GM10248 (cell line): ENCODE measurements at places on chromosomes 4 and X.

- DNase-seq, result no peak
Observed at GRCh38 chr4:8274765-8275547, 5.4 kb downstream of the HTRA3 start.

DNA sequence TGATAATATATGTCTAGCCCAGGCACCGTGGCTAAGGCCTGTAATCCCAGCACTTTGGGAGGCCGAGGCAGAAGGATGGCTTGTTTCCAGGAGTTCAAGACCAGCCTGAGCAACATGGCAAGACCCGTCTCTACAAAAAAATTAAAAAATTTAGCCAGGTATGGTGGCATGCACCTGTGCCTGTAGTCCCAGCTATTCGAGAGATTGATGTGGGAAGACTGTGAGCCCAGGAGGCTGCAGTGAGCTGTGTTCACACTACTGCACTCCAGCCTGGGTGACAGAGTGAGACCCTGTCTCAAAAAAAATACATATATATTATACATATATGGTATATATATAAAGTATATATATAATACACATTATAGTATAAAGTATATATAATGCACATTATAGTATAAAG lies 162.0 kb upstream of the MAB21L2 start:
- DNase-seq, result no peak

GRCh38 chr4:86152454-86152853 lies 207.4 kb downstream of the MAPK10 start:
- no peak for DNase-seq

DNA sequence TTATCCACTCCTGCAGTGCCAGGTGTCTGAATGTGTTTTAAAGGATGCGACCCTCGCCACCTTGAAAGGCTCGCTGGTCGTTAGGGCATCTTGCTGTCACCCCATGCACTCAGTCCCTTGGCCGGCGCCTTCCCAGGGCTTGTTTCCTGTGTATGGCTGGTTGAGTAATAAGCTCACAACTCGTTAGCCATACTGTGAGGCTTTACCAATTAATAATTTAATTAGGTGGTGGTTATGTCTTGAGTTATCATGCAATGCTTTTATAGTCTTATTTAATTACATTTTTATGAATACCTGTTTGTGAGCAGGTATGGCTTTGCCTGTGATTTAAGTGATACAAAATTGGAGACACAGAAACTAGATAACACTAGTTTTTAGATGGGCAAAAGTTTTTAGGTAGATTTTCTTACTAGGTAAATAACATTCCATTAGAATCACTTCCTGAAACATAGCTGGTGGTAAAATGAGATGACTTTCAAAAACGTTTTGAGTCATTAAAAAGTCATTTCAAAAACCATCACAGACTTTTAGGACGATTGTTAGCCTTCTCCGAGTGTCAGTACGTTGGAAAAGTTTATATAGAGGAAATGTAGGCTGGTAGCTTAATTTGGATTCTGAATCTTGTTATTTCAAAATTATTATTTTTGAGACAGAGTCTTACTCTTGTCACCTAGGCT lies 18.2 kb downstream of the PTTG2 start:
- DNase-seq, result no peak

DNA sequence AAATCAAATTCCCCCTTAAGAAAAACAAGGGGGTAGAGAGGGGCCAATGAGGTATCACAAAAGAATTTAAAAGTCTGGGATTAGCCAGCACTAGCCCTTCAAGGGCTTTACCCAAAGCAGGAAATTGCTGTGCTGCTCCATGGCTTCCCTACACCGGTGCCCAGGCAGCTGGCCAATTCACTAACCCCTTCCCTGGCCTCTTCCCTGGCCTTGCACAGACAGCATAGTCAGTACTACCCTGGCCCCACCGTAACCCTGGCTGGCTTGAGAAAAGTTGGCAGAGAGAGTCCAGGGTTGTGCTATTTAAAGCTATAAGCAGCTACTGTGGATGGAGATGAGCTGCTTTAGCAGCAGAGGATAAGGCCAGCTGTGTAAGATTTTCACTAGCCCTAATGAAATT lies 43.1 kb downstream of the ADAMTS3 start:
- DNase-seq, result no peak

DNA sequence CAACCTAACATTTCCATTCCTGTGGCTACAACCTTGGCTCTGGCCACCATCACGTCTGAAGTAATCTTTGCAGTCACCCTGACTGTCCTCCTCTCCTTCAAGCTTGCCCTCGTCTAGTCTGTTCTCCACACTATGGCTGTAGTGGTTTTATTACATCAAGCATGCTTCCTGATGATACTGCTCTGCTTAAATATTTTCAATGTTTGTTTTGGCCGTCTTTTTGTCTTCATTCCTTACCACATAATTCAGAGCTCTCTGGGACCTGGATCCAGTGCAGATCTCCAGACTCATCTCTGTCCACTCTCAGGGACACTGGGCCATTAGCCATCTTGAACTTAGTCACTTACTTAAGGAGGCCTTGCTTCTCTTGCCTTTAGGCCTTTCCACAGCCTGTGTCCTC lies 27.7 kb upstream of the FREM3 start:
- DNase-seq, result no peak

- DNase-seq, result no peak
Observed at GRCh38 chrX:121258545-121258944, 211.1 kb downstream of the GLUD2 start.

DNA sequence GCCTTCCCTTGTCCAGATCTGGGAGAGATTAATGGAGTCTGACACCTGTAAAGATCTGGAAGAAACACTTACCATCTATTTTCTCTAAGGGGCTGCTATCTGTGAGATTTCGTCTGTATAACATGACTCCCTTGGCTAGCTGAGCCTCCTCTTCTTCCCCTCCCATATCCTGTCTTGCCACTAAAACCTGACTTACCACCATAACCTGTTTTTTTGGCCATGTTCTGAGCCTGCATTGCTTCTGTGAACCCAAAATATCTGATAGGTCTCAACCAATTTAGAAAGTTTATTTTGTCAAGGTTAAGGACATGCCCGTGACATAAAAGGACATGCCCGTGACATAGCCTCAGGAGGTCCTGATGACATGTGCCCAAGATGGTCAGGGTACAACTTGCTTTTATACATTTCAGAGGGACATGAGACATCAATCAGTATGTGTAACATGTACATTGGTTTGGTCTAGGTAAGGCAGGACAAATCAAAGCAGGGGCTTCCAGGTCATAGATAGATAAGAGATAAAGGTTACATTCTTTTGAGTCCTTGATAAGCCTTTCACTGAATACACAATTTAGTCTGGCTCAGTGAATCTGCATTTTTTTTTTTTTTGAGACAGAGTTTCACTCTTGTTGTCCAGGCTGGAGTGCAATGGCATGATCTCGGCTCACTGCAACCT lies 11.4 kb downstream of the MGST2 start:
- DNase-seq, result no peak

- DNase-seq, result no peak
Observed at GRCh38 chr4:178165251-178165950, 723.2 kb upstream of the AGA start.

GRCh38 chr4:2436301-2436700 lies 17.5 kb downstream of the CFAP99 start:
- DNase-seq, result no peak

DNA sequence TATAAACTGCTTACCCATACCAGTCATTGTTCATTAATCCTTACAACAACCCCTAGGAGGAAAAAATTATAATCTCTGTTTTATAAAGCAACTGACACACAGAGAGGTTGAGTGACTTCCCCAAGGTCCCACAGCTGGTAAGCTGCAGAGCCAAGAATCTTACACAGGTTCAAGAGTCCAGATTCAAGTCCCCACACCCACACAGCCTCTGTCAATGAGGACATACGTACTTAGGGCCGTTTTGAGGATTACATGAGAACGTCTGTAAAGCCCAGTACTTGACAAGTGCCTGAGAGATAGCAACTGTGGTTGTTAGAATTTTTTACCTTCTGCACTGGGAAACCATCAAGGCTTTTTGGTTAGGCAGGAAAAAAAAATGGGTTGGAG lies 556 bp upstream of the SLC25A43 start:
- peak; percentile 20 for DNase-seq

- DNase-seq, result no peak
Observed at GRCh38 chr4:168509786-168510185, 12.9 kb downstream of the PALLD start.

DNA sequence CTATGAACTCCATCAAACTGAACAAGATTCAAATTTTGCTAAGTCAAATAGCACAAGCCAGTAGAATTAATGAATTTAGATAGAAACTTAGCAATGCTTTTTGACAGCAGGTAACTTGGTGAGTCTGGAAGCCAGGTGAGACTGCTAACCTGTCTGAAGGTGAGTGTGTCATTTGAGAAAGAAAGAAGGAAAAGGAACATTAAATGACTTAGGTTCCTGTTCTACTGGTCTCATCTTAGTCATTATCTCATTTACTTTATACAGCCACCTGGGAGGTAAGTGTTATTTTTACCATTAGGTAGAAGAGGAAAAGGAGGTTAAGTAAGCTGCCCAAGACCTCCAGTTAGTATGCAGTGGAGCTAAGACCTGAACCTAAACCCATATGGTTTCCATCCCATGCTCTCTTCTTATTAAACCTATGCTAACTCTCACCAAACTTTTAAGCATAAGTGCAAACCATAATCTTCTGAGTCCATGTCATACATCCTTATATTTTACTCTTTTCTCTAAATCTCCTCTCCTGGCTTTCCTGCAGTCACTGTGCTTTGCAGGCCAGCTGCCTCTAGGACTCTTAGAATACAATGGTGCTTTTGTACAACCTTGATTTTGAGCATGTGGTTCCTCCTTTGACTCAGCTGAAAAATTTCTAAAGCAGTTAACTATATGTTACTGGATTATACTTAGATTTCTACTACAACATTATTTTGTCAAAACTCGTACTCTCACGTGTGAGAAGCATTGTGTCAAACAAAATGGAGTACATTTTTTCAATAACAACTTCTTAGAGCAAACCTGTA lies 68.5 kb downstream of the ATP10D start:
- no peak for DNase-seq

DNA sequence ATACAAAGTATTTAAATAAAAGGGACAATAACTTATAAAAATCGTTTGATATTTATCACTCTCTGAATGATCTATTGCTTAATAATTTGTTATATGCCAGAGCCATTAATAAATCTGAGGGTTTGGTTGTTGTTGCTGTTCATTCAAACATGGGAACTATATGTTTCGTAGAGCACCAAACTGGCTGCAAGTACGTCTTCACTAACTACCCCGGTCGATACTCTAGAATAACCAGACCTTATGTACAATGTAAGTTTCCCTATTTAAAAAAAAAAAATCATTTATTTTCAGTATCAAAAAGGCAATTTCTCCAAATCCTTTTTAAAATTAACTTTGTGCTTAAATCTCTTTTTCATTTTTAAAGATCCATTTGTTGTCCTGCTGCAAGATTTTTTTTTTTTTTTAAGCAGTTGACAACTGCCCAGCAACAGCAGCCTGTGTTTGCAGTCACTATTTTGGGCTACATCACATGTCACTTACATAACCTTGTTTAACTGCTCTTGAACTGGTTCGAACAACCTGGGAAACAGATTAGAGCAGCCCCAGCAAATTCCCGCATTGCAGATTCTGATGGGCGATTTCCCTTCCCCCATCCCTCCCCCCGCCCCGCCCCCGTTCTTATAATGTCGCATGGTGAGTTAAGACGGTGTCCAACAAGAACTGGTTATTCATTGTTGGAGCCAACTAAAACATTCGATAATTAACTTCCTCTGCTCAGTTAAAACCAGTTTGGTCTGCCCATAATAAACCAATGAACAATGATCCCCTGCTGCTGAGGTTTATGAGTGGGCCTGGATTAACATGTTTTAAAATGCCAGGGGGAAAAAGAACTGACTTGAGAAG lies 238.9 kb downstream of the NR3C2 start:
- no peak for DNase-seq
